ENCODE measurements at places on chromosomes 2 and 18.

- peak; percentile 59 for DNase-seq
Observed at GRCh38 chr2:164913640-164914350, 41.5 kb downstream of the SLC38A11 start.

DNA sequence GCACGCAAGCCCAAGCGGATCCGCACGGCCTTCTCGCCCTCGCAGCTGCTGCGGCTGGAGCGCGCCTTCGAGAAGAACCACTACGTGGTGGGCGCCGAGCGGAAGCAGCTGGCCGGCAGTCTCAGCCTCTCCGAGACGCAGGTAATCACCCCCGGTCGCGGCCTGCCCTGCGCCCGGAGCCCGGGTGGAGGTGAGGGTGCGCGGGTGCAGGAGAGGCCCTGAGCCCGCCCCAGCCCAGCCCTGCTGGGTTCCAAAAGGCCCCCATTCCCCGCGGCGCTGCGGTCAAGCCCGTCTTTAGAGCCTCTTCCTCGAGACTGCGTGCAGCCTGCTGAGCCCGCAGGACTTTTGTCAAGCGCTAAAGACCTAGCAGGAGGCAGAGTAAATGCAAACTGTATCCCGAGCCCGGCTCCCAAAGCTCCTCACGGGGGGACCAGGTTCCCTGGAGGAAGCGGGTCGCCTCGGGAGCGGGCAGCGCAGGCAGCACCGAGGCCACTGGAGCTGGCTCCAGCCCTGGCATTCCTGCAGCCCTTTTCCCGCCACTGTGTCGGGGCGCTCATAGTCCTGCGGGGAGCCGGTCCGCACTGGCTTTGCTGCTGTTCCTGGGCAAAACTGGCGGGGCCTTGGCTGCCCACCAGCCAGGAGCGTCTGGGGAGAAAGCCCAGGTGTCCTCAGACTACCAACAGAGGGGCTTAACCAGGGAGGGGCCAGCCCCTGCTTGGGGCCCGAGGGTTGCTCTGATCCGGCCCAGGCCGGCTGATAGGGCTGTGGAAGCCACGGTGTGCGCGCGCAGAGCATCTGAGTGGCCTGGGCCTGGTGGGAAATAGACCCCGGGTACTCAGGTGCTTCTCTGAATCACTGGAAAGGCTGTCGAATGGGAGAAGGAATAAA, 7.3 kb downstream of the EMX1 start:
- DNase-seq, result no peak

GRCh38 chr2:200363279-200363678, 56.8 kb downstream of the SPATS2L start:
- DNase-seq, result no peak

DNA sequence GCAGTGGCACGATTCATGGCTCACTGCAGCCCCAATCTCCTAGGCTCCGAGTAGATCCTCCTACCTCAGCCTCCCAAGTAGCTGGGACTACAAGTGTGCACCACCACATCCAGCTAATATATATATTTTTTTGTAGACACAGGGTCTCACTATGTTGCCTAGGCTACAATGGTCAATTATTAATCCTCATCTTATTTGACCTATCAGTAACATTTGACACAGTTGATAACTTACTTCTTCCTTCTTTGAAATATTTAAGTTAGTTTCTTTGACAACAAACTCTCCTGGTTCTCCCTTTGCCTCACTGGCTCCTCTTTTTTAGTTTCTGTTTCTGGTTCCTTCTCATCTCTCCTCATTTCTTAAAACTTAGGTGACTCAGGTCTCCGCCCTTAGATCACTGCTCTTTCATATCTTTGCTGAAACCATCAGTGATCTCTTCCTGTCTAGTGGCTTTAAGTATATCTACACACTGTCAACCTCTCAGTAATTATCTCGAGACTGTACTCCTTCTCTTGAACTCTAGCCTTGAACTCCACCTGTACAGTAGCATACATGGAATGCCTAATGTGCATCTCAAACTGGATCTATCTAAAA, 11.5 kb downstream of the PGAP1 start:
- peak; percentile 70 for DNase-seq

DNA sequence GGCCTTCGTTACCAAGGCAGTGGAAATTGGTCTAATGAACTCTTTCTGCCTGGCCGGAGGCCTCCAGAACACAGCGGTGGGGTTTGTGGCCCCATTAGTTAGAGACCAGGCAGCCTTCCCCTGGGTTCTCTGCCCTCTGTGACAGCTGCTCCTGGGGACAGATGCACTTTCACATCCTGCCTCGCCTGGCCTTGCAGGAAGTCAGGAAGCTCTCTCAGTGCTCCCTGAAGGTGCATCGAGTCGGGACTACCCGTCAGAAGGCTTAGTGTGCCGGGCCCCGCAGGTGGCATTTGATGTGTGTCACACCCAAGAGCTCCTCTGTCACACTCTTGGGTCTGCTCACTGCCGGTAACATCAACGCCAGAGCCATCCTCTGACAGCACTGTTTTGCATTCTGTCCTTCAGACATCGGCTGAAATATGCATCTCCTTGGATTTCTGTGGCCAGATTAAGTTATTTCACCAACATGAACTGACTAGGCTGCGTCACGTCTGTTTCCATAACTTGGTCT, 158.3 kb downstream of the LDLRAD4 start:
- no peak for DNase-seq

DNA sequence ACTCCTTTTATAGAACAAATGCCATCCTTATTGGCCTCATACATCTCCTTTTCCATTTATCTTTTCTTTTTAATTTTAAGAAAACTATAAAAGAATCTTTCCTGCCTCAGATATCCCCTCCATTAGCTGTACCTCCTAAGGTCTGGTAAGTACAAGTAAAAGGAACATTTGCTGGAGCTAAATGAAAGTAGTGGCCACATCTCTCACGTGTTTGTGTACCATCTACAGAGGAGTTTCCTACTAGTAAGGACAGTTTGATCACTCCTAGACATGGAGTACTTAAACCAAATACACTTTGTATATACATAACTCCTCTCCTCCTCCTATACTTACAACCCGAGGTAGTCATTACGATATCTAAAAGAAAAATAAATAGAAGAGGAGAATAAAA, 504.8 kb downstream of the LRRTM4 start:
- no peak for DNase-seq

GRCh38 chr18:47877892-47878291, 52.6 kb downstream of the SMAD2 start:
- DNase-seq, result no peak

DNA sequence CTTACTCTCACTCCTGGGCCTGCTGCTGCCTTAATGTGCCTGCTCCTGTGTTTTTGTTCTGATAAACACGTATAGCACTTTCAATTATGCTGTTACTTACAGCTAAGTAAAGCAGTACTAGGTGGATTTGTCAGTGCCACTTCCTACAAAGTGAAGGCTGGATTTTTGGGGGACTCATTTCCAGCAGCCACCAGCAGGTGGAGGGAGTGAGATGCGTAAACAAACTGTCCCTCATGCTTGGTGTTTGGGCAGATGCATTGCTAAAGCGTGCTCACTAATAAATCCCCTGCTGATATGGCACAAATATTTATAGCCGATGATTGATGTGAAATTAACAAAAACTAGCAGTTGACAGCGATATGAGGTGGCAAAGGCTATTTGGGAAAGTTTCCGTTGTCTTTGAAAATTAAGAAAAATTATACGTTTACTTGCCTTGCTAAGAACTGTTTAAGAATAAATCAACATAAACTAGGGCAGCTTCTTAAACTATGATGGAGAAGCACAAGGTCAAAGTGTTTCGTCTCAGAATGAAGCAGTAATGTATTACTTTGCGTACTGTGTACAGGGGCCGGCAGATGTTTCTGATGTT, 101.7 kb downstream of the AGAP1 start:
- peak; percentile 87 for DNase-seq

- no peak for DNase-seq
Observed at GRCh38 chr18:13628211-13628610, 98.1 kb downstream of the FAM210A start.

DNA sequence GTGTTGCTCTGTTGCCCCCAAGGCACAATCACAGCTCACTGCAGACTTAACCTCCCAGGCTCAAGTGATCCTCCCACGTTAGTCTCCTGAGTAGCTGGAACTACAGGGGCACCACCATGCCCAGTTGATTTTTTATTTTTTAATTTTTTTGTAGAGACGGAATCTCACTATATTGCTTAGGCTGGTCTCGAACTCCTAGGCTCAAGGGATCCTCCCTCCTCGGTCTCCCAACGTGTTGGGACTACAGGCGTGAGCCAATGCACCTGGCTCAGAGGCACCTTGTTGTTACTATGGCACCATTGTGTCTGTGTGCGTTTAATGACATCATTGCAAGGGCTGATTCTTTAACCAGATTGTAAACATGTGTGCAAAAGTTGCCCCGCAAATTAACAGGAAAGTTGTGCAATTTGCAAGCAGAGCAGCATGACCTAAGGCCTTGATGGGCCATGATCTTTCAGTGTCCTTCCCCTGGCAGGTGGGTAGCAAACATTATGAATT, 22.6 kb downstream of the TCF23 start:
- DNase-seq, result no peak

DNA sequence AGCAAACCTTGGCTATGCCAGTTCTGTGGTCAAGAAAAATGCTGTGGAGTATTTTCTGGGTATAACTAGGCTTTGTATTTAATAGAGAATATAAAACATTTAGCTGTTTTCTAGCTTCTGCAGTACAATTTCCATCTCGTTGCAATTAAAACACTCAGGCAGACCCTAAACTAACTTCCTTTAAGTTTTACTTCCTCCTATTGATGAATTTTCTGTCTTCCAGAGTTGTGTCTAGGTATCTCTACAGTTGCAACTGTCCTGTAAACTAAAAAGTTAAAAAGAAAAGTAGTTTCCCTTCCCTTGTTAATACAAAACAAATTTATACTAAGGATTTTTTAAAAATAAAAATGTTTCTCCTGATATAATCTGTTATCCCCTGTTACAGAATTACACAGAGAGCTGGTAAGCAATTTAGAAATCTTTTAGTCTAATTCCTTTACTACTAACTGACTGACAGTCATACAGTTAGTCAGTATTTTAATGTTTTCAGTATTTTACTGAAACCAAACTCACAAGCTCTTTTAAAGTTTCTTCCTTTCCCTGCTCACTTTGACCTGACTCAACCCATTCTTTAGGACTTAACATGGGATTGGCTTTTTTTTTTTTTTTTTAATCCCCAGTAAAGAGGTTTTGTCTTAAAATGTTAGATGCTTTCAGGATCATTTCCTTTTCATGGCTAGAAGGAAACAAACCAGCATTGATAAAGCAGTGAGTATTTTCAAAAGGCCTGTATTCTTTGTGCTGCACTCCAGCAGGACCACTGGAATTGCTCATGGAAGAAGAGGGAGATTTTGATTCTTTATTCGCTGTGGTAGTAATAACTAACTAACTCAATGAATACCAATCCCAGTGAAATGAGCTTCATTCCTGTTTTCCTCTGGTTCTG, 22.9 kb downstream of the ITGAV start:
- DNase-seq, result no peak

- no peak for DNase-seq
Observed at GRCh38 chr2:9674891-9675414, 44.2 kb upstream of the YWHAQ start.

DNA sequence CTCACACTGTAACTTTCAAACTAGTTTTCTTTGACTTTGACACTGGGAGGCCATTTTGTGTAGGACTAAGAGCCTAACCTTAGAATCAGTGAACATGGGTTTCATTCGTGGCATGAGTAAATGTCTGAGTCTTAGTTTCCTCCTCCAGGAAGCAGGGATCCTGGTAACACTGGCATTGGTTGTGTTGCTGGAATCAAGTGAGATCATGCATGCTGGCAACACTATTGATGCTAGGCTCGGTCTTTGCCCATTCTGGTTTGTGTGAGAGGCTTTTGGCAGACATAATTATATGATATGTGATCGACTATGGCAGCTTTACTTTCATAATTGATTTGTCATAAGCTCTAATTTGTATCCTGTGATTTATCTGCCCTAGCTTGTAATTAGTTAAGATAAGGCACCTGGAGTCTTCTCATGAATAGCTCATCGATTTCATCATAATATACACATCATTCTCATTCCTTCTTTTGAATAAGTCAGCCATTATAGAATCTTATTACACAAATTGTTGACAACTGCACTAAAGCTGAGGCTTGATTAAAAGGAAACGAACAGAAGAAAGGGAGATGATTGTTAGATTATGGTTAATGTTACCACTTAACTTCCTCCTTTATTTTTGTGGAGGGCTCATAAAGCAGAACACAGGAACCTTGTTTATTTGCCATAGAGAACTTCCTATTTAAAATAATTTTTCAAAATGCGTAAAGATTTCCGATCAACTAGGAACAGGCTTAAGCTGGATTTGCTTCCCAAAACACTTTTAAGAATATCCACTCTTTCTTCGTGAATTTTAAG, 12.6 kb downstream of the PPP1R1C start:
- no peak for DNase-seq

- no peak for DNase-seq
Observed at GRCh38 chr2:220891405-220891804, 680.7 kb downstream of the EPHA4 start.

GRCh38 chr2:39743269-39743776, 35.7 kb downstream of the THUMPD2 start:
- DNase-seq, result no peak

- no peak for DNase-seq
Observed at GRCh38 chr2:127081826-127082633, 24.9 kb downstream of the BIN1 start.

GRCh38 chr2:14975381-14975780, 342.9 kb downstream of the LRATD1 start:
- DNase-seq, result no peak

- DNase-seq, result peak; percentile 86
Observed at GRCh38 chr2:111122631-111123421, 2.1 kb downstream of the BCL2L11 start.
